Tracheal epithelial cell (primary cell): ENCODE measurements at places on chromosomes 2 and 18. TPM values are rescaled to one million over a fixed set of nuclear protein-coding genes. Genes with fewer than 3 reads are reported as not detected.

Gene ARMC9
- total RNA-seq, result 6.6 and 11.3 TPM in 2 replicates

Gene WNT10A
- total RNA-seq, result 7.7 and 9.8 TPM in 2 replicates

Gene SCN2A
- 0.21 and 0.24 TPM in 2 replicates for total RNA-seq

Gene VWC2L
- not detected in 2 replicates for total RNA-seq
